Right ventricle myocardium superior (tissue), 1 donor: ENCODE measurements at places on chromosomes 7 and 10. TPM values are rescaled to one million over a fixed set of nuclear protein-coding genes. Genes with fewer than 3 reads are reported as not detected.

VSTM2A gene
- not detected for total RNA-seq

ARL5B gene
- 5.4 TPM for total RNA-seq

CUBN gene
- total RNA-seq: 0.22 TPM

PRKCQ gene
- 0.30 TPM for total RNA-seq

PNLIP gene
- not detected for total RNA-seq

BEND7 gene
- 18.5 TPM for total RNA-seq

IMMP2L gene
- total RNA-seq: 13.6 TPM

SORCS1 gene
- total RNA-seq: 1.7 TPM

SEMA3A gene
- 2.2 TPM for total RNA-seq

SYT15B gene
- total RNA-seq: 0.89 TPM
